ENCODE measurements at places on chromosomes 1 and 21.

- DNase-seq: no peak
Observed at GRCh38 chr1:80427881-80428280, 1372.9 kb upstream of the ADGRL2 start.

DNA sequence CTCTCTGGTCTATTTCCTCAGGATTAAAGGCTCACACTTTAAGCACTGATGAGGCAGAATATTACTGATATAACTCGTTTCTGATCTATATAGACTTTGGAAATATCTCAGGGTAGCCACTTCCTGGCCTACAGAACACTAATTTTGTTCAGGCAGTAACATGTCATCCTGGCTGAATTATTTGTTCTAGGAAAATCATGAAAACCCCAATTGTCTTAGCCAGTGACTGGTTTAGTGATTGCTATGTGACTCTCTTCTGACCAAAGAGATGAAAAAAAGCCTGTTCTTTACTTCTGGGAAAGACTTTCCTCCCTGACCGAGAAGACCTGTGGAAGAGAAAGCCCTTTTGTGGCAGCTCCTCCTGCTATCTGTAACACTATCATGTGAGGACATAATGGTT, 453.7 kb downstream of the SETD4 start:
- DNase-seq: no peak

DNA sequence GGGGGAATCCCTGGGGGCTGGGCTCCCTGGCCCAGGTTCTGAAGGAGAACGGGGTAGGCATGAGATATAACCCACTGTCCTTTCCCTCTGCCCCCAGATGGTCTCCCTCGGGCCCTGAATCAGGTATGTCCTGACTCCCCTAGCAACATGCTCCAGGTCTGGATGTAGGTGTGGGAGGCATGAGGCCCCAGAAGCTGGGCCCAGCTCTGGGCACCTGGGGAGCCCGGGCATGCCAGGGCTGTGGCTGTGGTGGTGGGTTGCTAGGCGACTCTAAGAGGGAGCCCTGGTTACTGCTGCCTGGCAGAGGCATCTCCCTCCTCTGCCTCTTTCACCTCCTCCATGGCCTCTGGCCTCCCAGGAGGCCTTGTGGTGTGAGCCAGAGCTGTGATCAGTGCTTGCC, 16.2 kb downstream of the FOXO6 start:
- DNase-seq: no peak

- no peak for DNase-seq
Observed at GRCh38 chr1:201156346-201156745, 2.1 kb upstream of the TMEM9 start.

DNA sequence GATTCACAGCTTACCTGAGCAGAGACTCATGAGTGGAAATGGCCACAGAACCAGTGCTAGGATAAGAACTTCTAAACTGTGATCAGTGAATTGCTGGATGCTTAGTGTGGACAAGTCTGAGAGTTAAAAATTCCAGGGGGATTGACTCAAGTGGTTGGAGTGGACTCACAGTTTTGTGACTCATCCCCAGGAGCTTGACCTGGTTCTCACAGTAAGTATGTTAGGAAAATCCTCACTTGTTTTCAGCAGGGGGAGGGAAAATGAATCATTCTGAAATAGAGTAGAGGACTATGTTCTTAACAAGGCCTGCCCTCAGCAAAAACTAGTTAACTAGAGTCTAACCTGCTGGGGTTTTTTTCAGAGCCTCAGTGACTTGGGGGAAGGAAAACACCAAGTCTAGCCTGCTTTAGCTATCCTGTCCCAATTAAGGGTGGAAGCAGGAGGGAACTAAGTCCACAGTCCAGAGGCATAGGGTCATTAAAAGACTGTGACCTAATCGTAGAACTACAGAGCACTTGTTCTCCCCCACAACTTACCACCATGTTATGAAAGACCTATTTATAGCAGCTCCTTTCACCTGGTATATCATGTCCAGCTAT, 6.1 kb upstream of the CDC73 start:
- DNase-seq: no peak

DNA sequence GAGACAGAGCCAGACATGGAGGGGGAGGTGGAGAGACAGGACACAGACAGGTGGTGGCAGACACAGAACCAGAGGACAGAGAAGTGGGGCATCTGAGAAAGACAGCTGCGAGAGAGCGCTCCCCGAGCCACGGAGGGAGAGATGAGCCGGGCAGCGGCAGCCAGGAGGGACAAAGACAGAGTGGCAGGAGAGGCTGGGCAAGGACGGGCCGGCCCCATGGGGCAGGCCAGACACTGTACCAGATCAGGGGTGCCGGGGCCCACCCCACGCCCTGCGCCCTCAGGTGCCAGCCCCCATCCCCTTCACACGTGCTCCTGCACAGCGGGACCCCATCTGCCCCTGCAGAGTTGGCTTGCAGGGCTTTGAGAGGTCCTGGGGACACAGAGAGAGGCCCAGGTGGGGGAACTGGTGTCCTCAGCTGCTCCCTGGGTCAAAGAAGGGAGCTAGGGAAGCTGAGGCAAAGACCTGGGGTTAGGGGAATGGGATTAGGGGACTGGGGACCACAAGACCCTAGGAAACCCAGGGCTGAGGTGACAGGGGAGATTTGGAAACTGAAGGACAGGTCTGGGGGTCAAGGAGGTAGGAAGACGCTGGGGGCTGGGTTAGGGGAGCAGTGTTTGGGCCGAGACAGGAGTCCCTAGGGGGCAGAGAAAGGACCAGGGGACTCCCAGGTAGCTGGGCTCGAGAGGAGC, 643 bp downstream of the FNDC5 start:
- DNase-seq: no peak

DNA sequence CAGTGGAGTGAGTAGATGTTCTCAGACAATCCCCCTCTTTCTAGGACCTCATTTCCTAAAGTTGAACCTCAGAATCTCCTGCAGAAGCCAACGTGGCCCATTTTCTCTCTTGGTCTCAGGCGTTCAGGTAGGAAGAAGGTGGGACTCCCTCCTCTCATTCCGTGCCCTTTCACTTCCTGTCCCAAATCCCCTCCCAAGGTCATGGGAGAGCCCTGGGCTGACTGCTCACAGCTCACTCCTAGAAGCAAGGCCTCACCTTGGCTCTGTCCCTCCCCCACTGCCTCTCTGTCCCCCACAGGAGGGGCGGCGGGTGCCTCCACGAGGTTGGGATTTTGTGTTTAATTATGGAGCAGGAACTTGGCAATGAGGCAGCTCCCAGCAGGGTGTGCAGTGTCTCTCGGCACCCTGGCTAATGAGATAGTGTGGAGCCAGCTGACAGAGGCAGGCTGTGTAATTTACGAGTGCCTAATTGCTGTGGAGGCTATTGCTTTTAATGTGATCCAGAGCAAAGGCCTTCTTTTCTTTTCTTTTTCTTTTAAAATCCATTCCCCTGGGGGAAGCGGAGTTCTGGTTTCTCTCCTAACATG, 9.1 kb upstream of the CDK18 start:
- no peak for DNase-seq

DNA sequence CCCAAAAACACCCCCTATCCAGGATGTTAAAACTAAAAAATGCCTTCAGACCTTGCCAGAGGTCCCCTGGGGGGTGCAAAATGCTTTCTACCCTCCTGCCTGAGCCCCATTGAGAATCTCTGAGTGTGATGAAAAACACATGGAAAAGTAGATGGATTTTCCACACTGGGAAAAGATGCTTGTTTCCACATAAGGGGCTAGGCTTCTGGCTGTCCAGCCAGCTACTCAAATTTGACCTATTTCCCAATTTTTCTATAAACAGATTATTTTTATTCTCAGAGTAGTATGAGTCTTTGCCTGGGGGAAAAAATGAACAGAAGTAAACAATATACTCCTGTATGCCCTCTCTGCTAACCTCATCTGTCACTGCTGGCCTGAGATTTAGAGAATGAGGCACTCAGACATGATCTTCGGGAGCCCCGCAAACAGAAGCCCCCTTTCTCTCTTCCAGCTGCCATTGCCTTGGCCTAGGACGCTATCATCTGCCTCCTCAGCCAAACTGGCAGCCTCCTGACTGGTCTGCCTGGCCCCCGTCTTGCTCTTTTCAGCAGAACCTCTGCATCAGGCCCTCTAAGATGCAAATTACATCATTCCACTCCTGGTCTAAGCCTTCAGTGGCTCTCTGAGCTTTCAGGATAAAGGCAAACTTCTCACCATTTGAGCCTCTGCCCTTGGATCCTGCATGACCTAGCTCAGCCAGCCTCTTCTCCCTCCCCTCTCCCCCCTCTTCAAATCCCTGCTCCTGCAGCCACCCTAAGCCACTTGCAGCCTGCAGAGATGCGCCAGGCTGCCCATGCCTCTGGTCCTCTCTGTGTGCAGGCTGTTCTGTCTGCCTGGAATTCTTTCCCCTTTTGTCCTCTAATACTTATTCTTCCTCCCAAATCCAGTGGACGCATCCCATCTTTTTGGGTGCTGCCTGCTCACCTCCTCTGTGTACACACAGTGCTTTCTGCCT, 39.7 kb upstream of the TMEM125 start:
- no peak for DNase-seq

- no peak for DNase-seq
Observed at GRCh38 chr1:67465375-67465774, 35.2 kb upstream of the SERBP1 start.

DNA sequence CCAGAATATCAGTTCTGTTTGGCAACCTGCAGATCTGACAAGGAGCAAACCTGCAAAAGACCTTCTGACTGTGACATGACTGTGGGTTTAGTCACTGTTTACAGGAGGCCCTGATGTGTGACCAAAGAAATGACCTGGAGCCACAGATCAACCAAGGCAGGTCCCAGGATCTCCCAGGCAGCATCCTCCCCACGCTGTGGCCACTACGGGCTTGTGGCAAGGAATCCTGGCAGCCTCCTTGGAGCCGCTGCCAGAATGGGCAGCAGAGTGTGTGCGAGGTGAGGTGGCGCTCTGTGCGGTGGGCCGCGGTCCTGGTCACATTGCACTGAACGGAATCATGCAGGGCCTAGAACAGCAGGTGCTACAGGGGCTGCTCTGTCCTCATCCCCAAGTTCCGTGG, 15.9 kb downstream of the MCM3AP start:
- DNase-seq: no peak

- no peak for DNase-seq
Observed at GRCh38 chr1:244111027-244111426, 59.9 kb downstream of the ZBTB18 start.

All from LNCaP clone FGC (cell line).